GM10248 (cell line): ENCODE measurements at places on chromosomes 11 and 22.

- DNase-seq = no peak
Measured at GRCh38 chr11:13939961-13940906, 22.3 kb upstream of the SPON1 start.

- DNase-seq = no peak
Measured at GRCh38 chr11:27174672-27175210, 134.1 kb downstream of the BBOX1 start.

DNA sequence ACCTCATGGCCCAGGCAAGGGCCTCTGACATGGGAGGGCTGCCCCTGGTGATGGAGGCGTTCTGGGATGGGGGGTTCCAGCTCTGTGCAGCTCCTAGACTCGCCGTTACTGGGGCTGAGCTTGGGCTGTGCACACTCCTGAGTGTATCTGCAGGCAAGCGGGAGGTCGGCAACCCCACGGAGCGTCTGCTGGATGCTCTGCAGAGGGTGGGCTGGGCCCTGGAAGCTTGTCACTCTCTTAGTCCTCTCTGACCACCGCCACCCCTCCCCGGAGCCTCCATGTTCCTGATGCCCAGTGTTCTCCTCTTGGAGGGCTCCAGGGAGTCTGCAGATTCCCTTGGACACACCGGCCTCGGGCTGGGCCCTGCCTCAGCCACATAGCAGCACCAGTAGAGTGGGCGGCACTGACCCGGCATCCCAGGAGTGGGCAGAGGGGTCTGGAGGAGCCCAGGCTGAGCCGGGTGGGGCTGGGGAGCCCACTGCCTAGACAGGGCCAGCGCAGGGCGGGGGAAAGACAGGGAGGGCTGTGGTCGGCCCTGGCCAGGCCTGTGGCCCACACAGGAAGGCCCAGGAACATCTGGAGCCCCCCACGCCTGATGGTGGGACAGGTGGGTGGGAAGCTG is 20.6 kb upstream of the MUC5B start:
- no peak for DNase-seq

DNA sequence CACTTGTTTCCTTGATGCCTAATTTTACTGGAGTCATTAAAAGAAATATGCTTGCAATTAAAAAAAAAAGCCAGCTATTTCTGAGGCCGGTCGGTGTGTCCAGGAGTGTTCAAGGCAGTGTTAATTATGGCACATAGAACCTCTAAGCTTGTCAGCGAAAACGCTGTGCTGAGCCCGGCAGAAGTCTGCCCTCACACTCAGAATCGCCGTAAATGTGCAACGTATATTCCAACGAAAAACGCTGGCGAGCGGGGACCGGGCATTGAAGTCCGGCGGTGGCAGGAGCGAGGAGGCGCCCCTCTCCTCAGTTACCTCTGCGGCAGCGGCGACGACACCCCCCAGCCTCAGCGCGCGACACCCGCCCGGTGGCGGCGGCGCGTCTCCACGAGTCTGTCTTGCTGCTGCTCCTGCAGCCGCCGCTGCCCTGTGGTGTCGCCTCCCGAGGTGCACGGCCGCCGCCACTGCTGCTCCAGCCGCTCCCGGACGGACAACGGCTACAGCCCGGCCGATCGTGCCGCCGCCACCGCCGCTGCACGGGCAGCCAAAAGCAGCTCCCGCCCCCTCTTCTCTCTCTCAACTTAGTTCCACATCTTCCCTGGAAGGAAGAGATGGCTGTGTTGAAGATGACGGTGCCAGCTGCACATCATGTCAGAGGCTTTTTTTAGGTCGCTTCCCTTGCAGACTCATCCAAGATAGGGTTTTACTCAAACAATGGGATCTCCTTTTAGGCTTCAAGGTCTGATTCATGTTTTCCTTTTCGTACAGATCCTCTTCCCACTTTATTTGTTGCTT is 56.0 kb downstream of the JAM3 start:
- DNase-seq = no peak

DNA sequence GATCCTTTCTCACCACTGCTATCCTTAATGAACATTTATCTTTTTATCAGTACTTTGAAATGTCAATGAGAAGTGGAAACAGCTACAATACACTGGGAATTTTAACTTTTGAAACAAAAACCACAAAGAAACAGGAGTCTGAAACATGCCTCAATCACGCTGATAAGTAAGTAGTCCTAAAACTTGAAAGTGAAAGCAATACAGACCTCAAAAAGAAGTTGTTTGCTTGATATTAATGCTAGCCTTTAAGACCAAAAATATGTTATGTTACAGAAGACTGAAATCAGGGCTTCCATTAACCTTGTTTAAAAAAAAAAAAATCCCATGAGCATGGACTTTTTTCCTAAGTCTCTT is 21.3 kb downstream of the PHF21A start:
- no peak for DNase-seq

- DNase-seq = no peak
Measured at GRCh38 chr11:26726960-26727359, 5.1 kb upstream of the SLC5A12 start.

DNA sequence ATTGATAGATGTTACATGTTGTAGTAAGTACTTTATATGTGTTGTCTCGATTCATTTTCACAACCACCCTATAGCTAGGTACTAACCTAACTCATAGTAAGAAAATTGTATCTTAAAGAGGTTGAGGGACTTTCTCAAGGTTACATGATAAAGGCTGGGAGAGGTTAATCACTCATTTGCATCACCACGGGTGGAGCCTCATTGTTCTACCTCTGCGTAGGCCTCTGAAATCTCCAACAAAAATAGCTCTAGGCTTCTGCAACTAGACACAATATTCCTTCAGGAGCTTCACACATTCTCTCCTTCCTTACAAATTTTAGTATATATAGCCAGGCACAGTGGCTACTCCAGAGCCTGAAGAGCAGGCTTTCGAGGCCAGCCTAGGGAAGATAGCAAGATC is 408.9 kb upstream of the ANO5 start:
- no peak for DNase-seq
